DMS 273 treated with DMSO at 0.1 percent for 48 hours (cell line): ENCODE measurements at places on chromosomes 1 and 21.

- no peak for DNase-seq
Measured at GRCh38 chr1:247434005-247434404, 18.0 kb downstream of the NLRP3 start.

GRCh38 chr1:5430911-5431697 is 561.1 kb downstream of the NPHP4 start:
- no peak for DNase-seq

- DNase-seq, result no peak
Measured at GRCh38 chr1:177755851-177756560, 213.9 kb downstream of the SEC16B start.

DNA sequence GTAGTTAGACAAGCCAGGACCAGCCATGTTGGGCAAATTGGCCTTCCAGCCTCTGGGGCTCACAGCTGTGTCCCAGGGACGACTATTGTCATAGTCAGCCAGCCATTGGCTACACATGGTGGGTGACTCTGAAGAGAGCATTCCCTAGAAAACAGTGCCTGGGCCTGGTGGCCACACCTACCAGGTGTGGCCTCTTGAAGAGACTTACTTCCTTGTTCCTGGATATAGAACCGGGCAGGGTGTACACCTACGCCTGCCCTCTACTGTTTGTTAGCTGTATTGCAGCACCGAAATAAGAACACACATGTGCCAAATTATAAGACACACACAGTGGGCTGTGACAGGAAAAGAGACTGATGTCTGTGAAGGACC is 134.6 kb upstream of the ARHGEF16 start:
- DNase-seq, result peak; percentile 31

DNA sequence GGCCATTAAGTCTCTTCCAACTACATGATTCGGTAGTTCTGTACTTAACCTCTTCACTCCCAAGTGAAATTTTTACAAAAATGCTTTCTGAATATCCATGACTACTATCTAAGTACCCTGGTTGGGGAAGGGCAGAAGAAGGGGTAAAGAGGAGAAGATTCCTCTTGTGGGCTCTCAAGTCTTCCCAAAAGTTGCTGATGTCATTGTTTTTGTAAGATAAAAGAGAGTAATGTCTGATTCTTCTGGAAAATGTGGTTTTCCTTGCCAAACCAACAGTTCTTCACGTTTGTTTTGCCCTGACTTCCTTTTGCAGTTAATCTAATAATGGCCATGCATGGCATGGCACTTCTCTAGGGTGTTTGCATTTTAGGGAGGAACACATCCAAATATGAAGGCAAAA is 34.7 kb upstream of the AK4 start:
- no peak for DNase-seq

- DNase-seq, result no peak
Measured at GRCh38 chr21:44872649-44873355, 688 bp downstream of the PTTG1IP start.

GRCh38 chr1:185375583-185375982 is 58.5 kb upstream of the IVNS1ABP start:
- DNase-seq, result no peak

DNA sequence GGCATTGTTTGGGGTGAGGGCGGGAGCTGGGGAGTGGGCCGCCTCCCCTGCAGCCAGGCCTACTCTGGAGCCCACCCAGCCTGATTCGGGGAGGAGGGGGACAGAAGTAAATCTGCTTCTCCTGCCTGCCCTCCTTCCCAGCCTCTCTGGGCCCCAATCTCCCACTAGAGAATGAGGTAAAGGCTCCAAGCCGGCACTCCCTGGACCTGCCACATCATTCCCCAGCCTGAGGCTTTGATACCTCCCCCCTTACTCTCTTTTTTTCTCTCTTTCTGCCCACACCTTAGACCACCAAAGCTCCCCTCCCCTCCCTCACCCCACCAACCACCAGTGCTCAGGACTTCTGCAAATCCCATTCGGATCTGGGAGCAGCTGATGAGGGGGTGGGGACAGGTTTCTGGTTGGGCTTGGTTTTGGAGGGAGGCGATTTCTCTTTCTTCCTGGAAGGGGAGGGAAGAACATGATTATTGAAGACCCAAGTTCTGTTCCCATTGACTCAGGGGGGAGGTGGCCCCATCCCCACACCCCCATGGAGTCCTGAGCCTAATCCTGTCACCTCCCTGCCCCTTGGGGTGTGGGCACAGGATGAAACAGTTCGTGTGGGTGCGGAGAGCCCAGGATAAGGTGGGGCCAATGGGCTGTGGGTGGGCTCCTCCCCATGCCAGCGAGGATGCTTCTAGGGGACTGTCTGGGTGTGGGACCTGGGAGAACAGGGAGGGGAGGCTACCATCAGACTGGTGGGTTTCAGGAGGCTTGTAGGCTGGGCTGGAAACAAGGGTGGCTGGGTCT is 1.3 kb downstream of the MAP7D1 start:
- no peak for DNase-seq

- DNase-seq, result no peak
Measured at GRCh38 chr21:21076491-21076890, 78.3 kb downstream of the NCAM2 start.

- DNase-seq, result no peak
Measured at GRCh38 chr1:24901791-24902470, 28.1 kb downstream of the RUNX3 start.

GRCh38 chr1:233140499-233140898 is 155.0 kb downstream of the PCNX2 start:
- DNase-seq, result no peak

GRCh38 chr21:46168238-46168637 is 12.9 kb upstream of the FTCD start:
- DNase-seq, result no peak

- no peak for DNase-seq
Measured at GRCh38 chr1:3314491-3315381, 139.7 kb upstream of the ARHGEF16 start.

GRCh38 chr1:110312188-110313121 is 26.7 kb upstream of the RBM15 start:
- no peak for DNase-seq

DNA sequence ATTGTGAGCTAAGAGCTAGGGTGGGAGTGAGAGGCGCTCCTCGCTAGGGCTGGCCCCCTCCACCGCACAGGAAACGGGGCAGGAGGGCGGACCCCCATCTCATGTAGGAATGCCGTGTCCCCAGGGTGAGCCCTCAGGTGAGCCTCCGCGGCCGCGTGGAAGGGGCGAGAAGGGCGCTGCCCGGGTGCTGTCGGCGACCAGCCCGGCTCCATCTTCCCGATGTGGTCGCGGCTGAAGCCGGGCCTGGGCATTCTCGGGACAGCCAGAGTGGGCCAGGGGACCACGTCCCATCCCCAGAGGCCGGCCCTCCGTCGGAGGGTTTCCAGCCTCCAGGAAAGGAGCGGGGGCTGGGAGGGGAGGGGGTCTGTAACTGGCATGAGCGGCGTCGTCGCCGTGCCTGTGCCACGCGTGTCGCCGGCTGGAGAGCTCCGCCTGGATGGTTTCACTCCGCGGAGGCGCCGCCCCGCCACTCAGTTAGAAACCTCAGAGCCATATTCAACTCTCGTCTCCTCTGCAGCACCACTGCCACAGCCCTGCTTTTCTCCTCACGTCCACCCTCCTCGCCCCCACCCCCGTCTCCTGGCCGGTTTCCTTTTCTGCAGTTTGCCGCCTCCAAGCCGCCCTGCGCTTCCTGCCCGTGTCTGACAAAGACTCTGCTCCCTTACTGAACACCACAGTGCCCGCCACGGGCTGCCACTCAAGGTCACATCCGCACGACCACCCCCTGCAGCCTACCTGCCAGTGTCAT is at the start of gene TMEM269:
TMEM269 (plus strand) TSS at position 46 of the 748 bp plus-strand sequence. CDS start 4,903 bp downstream, outside the sequence.
- no peak for DNase-seq
